ENCODE measurements at places on chromosomes 16 and 17.
A peak's percentile ranks its signal among the peaks of the same experiment; 100 is the strongest.

- peak; percentile 44 for DNase-seq
Measured at GRCh38 chr17:28953444-28954118, 2.3 kb upstream of the PHF12 start.

- no peak for DNase-seq
Measured at GRCh38 chr16:56748191-56748590, 18.3 kb downstream of the NUP93 start.

- DNase-seq = no peak
Measured at GRCh38 chr17:49670002-49670401, 7.9 kb downstream of the SPOP start.

- DNase-seq = no peak
Measured at GRCh38 chr17:59160157-59161025, 4.8 kb downstream of the PRR11 start.

- DNase-seq = no peak
Measured at GRCh38 chr16:5903832-5904231, 806.2 kb upstream of the EEF2KMT start.

DNA sequence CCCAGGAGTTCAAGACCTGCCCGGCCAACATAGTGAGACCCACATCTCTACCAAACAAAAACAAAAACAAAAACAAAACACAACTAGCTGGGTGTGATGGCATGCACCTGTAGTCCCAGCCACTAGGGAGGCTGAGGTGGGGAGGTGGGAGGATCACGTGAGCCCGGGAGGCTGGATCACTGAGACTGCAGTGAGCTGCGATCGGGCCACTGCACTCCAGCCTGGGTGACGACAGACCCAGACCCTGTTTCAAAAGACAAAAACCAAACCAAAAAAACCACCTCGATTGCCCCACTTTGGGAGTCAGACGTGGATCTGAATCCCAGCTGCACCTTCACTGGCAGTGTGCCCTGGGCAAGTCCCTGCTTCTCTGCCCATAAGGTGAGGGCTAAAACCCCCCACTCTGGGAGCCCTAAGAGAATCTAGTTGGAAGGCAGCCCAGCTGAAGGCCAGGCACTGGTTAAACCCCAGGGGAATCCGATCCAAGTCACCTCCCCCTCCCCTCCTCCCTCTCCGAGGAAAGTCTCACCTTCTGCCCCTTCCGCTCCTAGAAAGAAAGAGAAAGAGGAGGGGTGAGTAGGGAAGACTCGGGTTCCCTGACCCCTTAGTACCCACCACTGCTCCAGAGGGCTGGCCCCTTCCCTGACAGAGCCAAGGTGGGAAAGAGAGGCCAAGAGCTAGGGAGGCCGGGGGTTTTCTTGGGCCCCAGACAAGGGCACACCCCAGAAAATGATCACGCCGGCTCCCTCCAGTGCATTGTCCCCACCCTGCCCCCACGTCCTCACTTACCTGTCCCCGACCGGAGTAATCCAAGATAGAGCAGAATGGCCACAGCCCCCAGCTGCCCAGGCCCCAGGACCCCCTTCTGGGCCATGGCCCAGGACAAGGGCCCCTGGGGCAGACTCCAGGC, 647 bp downstream of the PRSS8 start:
- no peak for DNase-seq

DNA sequence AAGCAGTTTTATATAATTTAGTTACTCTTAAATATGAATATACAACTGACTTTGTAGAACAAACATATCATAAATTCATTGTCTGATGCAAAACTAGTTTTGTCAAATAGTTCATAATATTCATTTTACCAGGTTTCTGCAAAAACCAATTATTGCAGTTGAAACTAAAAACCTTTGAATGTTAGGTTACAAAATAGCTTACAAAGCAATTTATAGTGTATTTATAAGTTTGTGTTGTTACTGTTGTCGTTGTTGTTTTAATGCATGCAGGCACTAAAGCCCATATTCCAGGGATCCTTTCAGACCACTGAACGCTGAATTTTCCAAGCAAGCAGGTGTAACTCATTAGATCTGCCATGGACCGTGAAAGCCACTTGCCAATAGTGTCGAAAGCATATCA, 427.6 kb downstream of the ZFHX3 start:
- DNase-seq = no peak

DNA sequence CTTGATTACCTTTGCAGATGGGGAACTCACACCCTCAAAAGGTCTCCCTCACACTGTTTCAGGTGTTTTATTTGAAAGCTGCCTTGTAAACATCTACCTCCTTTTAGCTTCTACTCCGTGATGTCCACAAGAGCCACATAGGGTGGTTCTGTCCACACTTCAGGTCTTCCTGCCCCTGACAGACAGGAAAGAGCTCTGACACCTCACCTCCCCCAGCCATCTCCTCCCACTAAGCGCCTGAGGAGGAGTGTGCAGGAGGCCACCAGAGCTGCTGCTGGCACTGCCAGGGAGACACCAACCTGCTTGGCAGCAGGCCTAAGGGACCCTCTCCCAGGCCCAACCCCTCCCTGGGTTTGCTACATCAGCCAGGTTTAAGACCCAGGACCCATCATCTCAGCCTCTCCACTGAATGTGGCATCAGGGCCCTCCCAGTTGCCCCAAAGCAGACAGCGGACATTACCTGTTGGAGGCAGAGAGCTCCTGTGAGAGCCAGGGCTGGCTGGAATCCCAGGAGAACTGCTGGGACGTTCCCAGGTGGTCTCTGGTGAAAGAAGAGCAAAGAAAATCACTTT, 76.4 kb upstream of the RCVRN start:
- no peak for DNase-seq

- DNase-seq = no peak
Measured at GRCh38 chr17:6981426-6981825, 14.4 kb upstream of the ALOX12 start.

- no peak for DNase-seq
Measured at GRCh38 chr17:63989622-63990345, 8.4 kb upstream of the PRR29 start.

GRCh38 chr17:73304971-73305812, 6.6 kb downstream of the CDC42EP4 start:
- no peak for DNase-seq

GRCh38 chr17:39104046-39104445, 47.4 kb downstream of the PLXDC1 start:
- DNase-seq = no peak

DNA sequence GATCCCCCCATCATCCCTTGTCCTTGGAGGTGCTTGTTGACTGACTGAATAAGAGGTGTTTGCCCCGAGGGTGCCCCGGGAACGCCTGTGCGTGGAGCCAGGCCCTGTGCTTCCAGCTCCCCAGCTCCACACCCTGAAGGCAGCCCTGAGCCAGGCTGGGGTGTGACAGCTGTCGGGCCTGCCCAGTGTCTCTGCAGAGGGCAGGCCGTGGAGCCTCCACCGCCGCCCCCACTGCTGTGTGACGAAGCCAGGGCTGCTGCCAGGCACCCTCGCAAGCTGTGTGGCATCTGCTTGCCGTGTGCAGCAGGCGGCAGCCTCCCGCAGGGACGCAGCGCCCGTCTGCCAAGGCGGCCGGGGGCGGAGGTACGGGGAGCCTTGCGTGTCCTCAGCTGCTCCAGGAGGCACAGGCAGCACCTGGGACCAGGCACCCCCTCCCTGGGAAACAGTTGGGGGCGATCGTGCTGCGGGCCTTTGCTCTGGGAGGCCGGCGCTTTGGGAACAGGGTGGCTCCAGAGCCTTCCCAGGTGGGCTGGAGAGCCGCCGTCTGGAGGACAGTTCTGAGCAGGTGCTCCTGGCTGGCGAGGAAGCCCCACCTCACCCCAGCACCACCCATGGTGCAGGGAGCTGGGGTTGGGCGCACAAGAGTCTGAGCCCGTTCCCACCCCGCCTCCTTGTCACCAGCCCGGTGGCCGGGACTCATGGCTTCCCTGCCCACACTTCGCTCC, 26.6 kb downstream of the GSE1 start:
- DNase-seq = no peak

DNA sequence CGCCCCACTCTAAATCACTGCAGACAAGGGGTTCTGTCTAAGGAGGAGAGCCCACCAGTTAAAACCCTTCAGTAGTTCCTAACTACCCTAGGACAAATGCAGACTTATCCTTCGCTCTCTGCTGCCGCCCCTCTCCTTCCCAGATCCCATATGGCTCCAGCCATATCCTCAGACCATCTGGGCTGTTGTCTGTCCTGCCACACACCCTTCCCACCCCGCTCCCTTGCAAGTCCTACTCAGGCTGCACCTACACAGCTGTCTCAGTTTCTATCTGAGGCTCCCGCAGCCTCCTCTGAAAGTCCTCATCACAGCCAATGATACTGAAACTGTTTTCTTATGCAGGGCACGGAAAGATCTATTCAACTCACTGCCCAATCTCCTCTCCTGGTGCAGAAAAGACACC, 720 bp upstream of the BCKDK start:
- DNase-seq = no peak

GRCh38 chr17:81075307-81075706, 40.4 kb downstream of the BAIAP2 start:
- no peak for DNase-seq

DNA sequence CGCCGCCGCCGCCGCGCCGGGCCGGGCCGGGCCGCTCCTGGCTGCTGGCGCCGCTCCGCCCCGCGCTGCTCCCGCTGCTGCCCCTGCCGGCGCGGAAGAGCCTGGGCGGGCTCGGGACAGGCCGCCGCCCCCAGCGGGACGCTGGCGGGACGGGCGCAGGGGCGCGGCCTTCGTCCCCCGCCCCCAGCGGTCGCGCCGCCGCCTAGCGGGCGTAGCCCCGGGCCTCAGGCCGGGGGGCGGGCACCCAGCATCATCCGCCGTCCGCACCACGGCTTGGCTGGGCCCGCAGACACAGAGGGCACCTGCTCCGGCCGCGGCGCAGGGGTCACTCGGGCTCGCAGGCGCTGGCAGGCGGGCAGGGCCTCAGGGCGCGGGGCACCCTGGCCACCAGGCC, at the start of gene AMFR:
TSS of gene AMFR (minus strand) at position 107 of the 394 bp plus-strand sequence. CDS start 218 bp downstream, outside the sequence.
- DNase-seq = peak; percentile 58

- no peak for DNase-seq
Measured at GRCh38 chr16:24841291-24841690, 4.5 kb upstream of the SLC5A11 start.

DNA sequence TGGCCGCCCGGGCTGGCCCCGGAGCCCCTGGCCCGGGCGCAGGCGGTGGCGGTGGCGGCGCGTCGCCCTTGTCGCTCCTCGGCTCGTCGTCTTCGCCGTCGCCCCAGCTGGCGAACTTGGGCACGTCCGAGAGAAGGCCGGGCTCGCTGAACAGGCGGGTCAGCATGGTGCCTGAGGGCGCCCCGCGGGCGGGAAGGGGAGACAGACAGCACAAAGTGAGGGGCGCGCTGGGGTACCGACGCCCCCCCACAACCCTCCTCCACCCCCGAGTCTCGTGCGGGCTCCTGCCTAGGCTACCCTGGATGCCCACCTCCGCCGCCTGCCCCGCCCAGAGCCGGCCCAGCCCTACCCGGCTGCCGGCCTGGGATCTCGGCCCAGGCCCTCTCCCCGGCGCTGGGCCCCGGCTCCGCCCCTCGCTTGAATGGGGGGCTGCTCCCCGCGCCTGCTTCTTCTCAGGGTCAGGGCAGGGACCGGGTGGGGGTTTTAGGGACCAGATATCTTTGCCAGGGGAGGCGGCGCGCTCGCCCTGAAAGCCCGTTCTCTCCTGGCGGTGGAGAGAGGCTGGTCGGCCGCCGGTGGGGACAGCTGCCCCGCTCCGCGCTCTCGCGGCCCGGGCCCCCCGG, 1.2 kb downstream of the NEUROD2 start:
- no peak for DNase-seq

- DNase-seq = no peak
Measured at GRCh38 chr16:86452451-86452850, 57.9 kb upstream of the FOXF1 start.

GRCh38 chr16:2061526-2061925, 13.7 kb downstream of the TSC2 start:
- no peak for DNase-seq

GRCh38 chr17:63786971-63787711, 13.2 kb downstream of the DDX42 start:
- no peak for DNase-seq

GRCh38 chr16:4862639-4863038, 15.4 kb downstream of the UBN1 start:
- no peak for DNase-seq

GRCh38 chr17:57612202-57613071, 132.7 kb downstream of the CCDC182 start:
- peak; percentile 20 for DNase-seq

DNA sequence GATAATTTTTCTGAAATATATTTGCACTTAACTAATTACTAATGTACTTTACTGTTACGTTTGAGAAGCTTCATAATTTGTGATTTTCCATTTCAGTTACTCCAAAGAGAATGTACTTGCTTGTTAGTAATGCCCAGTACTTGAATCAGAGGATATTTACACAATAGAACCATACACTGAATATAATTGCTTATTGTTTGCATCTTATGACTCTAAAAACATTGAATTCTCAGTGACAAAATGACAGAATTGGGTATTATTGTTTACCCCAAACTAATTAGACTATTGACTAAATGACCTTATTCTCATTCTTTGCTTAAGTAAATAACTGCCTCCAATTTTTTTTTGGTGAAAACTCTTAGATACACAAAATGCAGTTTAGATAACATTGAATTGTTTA, 8.9 kb downstream of the CCP110 start:
- DNase-seq = no peak

- no peak for DNase-seq
Measured at GRCh38 chr17:41327411-41328120, 12.1 kb upstream of the KRTAP17-1 start.

DNA sequence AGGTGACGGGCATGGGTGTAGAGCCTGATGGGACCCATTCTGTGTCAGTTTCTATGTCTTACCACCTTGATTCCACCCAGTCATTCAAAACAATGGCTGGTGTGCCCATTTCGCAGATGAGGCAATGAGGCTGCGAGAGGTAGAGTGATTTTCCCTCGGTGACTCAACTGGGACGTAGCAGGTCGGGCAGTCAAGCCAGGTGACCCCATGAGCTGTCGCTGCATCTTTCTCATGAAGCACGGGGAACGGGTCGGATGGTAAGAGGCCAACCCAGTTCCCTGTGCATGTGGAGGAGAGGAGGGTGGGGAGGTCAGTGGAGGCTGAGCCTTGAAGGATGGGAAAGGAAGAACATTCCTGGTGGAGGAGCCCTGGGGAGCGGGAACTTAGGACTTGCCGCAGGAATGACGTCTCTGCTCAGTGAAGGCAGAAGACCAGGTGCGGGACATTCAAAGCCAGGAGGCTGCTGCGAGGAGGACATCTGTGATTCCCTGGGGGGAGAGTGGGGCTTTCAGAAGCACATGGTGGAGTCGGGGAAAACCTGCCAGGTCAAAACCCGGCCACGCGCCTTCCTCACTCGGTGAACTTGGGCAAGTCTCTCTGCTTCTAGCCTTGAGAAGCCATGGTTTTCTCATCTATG, 1.1 kb downstream of the IL21R start:
- peak; percentile 51 for DNase-seq

- DNase-seq = peak; percentile 50
Measured at GRCh38 chr16:11586856-11587642, at the start of gene LITAF. TSS of gene LITAF (minus strand) at chr16:11586919. CDS start at chr16:11556730, 30,189 bp downstream.

Measured in activated CD4-positive, alpha-beta T cell treated with anti-CD3 and anti-CD28 coated beads, Interleukin-2, amount 50 U/mL, for 1 hour (primary cell).